Vagina (tissue), 2 donors: ENCODE measurements at places on chromosomes 13 and 19.

GRCh38 chr19:6216996-6217751, 62.6 kb downstream of the MLLT1 start:
- no peak for DNase-seq

DNA sequence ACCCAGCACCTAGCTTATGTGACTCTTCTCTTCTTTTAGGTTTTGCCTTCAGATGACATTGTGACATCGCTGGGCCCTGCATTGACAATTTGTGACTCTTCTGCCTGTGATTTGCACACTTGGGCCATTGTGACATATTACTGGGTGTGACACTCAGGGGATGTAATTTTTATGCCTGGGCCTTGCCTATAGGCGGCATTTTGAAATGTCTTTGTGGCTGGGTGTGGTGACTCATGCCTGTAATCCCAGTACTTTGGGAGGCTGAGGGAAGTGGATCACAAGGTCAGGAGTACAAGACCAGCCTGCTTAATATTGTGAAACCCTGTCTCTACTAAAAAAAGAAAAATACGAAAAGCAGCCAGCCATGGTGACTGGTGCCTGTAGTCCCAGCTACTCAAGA, 28.4 kb upstream of the ZNF681 start:
- DNase-seq: peak; percentile 70

DNA sequence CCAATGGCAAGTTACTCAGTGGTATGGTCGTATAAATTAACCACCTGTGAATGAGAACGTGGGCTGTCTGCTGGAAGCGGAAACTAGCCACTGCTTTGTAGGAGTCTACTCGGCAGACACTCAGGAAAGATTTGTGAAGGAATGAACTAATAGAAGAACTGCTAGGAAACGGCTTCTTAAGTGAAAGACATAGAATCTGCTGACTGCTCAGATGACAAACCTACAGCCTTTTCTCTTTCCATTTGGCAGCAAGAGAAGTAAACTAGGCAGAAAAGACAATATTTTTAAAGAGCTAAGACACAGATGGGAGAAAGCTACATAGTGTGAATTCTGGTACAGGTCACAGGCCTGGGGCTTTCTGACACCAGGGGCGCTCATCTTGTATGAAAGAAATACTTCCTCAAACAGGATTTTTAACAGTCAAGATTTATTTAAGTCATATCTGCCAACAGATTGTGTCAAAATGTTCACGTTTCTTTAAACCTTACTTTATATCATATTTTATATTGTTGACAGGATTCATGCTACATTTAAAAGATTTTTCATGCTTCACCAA, 78.4 kb downstream of the MIPEP start:
- no peak for DNase-seq

DNA sequence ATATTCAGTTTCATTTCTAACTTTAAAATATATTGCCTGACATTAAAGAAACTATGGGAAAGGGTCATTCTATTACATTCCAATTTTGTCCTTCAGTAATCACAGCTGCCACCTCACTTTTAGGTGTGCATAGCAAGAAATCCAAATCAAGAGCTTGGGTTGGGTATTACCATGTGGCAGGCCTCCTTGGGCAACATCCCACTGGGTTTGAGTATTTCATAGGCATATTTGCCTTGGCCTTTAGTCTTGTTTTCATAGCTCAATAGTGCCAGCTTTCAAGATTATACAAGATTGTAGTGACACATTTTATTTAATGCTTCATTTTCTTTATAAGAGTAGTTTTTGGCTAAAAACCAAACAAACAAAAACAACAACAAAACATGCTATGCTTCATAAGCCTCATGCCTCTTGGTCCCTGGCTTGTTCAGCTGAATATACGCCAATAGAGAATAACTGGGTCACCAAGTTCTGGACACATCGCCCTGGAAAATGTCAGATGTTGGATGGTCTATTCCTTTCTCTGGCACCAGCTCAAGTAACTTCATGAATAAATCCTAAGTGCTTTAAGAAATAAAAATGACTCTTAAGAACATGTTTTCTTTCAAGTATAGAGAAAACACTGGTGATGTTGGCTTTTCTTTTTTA, 167.4 kb upstream of the STARD13 start:
- DNase-seq: no peak

GRCh38 chr19:16625163-16625958, 2.6 kb downstream of the MED26 start:
- DNase-seq: no peak

GRCh38 chr19:53424968-53425597, 6.7 kb upstream of the ZNF761 start:
- peak; percentile 89 for DNase-seq

GRCh38 chr13:114152285-114152645, 19.8 kb upstream of the RASA3 start:
- no peak for DNase-seq

DNA sequence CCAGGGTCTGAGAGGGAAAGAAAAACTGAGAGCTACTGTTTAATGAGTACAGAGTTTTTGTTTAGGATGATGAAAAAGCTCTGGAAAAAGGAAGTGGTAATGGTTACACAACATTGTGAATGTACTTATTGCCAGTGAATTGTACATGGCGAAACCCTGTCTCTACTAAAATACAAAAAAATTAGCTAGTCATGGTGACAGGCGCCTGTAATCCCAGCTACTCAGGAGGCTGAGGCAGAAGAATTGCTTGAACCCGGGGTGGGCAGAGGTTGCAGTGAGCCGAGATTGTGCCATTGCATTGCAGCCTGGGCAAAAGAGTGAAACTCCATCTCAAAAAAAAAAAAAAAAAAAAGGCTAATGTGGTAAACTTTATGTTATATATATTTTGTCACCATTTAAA, 96.3 kb downstream of the VWA8 start:
- no peak for DNase-seq

- DNase-seq: no peak
These were observed 166.4 kb upstream of the RNF113B start for GRCh38 chr13:98343461-98343860.

DNA sequence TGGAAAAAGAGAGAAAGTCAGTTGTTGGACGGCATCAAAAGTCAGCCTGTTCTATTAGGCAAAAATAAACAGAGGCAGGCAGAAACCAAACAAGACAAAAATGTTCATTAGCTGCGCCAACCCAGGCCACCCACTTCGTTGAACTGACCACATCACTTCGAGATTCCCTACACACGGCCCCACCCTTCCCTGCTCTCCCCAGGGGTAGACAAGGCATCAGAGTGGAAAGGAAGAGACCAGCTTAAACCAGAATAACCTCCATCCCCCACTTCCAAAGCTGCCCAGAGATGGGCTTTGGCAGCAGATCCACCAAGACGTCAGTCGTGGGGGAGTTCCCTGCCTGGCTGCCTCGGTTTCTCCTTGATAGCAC, 204.6 kb upstream of the TSHZ3 start:
- DNase-seq: no peak

GRCh38 chr13:103068836-103069235, 2.6 kb upstream of the SLC10A2 start:
- DNase-seq: no peak

DNA sequence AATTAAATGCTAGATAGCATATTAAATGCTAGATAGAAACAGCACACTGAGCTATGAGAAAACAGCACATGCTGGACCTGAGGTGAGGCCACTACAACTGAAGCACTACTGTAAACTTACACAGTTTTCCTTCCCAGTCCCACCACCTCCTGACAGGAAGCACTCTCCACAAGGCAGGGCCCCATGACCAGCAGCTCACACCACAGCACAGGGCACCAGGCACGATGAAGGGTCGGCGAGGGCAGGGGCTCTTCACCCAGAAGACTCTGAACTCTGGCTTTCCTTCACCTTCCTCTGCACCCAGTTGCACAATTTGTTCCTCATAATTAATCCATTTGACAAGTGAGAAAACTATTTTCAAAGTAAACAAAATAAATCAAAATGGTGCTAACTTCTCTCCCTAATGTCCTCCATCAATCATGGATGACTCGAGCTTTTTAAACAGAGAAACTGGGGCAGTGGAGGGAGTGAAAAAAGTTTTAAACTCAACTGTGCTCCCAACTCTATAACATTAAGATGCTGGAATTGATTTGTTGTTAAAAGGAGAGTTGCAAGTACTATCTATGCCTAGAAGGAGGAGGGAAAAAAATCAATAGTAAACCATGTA, 568.7 kb downstream of the UQCRFS1 start:
- DNase-seq: no peak

DNA sequence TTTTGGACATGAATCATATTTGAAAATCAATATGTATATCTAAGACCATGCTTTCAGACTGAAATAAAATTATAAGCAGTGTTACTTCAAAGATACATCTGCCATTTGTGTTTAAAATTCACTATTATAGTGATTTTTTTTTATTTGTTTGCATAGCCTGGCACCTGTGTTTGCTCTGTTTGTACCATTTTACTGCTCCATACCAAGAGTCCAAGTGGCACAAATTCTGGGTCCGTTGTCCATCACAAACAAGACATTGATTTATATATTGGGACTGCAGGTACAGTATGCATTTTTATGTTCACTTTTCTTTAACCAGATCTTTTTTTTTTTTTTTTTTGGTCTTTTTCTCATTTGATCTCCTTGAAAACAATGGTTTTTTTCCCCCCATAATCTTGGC, 6.7 kb upstream of the GPR183 start:
- no peak for DNase-seq

- no peak for DNase-seq
These were observed 66.9 kb downstream of the MIPEP start for GRCh38 chr13:23822252-23822824.

DNA sequence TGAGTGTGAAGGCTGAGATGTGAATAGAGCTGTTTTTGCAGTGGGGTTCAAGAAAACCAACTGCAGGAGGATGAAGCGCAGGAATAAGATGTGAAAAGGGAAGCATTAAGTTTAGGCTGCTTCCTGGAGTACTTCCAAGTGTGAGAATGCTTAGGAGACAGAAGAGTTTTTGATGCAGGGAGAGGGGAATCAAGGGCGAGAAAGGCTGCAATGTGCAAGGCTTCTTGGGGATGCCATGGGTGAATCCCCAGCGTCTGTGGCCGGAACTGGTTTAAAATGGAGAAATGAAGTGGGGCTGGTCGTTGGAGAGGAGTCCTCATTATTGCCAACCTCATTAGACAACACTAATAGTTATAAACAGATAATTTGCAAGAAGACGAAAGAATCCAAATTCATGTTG, 764.9 kb downstream of the LIG4 start:
- no peak for DNase-seq

GRCh38 chr19:55247621-55248099, 11.2 kb downstream of the PPP6R1 start:
- DNase-seq: no peak

DNA sequence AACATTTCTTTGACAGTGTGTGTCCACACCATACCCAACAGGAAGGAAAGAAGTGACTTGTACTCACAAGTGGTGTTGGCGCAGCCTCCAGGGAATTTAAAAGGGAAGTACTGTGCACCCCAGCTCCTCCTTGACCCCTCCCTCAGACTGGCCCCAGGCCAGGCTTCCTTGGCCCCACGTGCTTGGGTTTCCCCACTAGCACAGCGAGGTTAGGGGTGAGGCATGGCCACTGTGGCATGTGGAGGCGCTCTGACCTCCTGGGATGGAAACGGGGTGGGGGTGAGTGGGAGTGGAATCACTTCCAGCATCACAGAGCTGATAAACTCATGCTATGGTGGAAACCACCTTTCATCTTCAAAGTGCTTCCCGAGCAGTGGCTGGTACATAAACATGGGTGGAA, 168.6 kb downstream of the ZNF536 start:
- DNase-seq: no peak

DNA sequence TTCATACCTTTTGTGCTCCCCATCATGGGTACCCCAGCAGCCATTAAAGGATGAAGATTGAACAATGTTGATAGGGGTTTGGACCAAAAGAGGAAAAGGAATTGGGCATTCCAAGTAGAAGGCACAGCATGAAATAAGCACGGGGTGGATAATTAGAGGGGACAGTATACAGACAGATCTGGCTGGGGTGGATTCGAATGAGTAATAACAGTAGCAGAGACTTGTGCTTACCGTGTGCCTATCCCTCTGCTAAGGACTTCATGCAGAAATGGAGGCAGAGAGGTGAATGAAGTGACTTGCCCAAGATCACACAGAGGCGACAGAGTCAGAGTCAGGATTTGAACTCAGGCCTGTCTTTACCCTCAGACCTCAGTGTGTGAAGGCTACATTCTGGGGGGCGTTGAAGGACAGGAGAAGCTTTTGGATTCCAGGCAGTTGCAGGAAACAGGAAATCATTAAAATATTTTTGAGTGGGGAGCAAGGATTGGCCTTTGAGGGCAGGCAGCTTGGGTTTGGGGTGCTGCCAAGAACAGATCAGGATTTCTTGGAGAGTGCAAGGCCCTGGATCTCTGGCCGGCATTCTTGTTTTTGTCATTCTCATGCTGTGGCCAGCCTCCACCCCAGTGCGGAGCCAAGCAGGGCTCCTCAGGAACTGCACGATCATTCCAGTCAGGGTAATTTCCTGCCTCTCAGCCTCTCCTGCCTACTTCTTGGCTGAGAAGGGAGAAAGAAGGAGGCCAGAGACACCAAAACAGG, 18.7 kb downstream of the PAF1 start:
- DNase-seq: no peak

DNA sequence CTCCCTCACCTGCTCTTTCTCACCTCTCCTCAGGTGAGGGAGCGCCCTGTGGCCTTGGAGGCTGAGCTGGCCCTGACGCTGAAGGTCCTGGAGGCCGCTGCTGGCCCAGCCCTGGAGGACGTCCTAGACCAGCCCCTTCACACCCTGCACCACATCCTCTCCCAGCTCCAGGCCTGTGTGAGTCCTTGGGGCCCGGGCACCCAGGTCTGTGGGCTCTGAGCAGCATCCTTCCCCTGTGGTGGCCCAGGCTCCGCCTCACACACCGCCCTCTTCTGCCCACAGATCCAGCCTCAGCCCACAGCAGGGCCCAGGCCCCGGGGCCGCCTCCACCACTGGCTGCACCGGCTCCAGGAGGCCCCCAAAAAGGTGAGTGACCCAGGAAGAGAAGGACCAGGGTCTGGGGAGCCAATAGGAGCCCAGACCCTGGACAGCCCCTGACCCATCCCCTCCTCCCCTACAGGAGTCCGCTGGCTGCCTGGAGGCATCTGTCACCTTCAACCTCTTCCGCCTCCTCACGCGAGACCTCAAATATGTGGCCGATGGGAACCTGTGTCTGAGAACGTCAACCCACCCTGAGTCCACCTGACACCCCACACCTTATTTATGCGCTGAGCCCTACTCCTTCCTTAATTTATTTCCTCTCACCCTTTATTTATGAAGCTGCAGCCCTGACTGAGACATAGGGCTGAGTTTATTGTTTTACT, 1.9 kb downstream of the IFNL1 start:
- no peak for DNase-seq

DNA sequence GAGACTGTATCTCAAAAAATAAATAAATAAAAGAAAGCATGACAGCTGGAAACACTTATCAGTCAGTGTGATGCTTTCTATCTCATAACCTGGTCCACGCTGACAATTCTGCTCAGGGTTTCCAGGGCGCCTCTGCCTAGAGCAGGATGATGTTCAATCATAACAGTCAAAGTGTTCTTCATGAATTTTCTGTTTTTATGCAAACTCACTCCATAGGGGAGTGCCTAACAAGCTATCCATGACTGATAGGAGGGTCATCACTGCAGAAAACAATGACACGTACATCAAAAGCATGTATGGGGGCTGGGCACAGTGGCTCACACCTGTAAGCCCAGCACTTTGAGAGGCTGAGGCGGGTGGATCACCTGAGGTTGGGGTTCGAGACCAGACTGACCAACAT, 41.4 kb upstream of the ZNF83 start:
- DNase-seq: no peak

- DNase-seq: no peak
These were observed at the start of gene HCN2 for GRCh38 chr19:589693-590395. TSS of gene HCN2 (plus strand) at chr19:589881. CDS start at chr19:589946, 65 bp downstream.

GRCh38 chr13:113421673-113422270, 31.5 kb downstream of the ADPRHL1 start:
- no peak for DNase-seq
